ENCODE measurements at places on chromosomes 4 and X.

GRCh38 chr4:87497159-87497558, 32.0 kb downstream of the SPARCL1 start:
- no peak for DNase-seq

DNA sequence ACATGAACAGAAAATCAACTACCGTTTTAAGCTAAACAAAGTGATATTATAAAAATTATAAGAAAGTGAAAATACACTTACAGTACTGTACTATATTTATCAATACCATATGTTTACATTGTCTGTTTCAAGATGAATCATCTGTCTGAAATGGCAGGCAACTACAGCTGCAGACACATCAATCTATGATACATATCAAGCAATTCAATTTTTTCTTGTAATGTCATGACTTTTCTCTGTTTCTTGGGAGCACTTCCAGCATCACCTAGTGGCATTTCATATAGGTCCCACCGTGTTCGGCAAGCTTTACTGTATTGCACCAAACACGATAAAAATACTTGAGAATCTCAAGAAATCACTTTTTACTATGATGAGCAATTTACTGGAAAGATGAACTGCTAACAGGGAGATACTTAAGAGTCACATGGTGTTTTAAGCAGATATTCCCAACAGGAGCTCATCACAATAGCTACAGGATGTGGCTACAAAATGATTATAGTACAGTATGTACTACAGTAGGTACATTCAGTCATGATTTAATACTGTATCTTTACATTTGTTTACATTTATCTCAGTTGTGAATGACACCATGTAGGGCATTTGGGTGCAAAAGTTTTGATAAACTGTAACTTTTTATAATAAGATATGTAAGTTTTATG, 207.4 kb downstream of the ADAM29 start:
- no peak for DNase-seq

DNA sequence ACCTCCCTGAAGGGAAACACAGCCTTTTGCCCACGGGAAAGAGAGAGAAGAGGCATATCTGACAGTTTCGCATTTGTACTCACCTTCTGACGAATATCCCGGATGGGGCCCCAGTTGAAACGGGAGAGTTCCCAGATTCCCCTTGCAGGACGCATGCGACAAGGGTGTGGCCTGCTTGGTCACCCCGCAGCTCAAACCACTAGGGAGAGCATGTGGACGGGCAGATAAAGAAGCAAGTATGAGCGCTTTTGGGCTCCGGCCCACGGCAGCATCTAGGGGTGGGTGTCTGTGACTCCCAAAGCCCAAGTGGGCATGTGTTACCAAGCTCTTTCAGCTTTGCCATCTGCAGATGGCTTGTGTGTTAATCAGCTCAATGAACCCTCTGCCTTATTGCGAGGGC, 70.1 kb upstream of the MED14 start:
- no peak for DNase-seq

DNA sequence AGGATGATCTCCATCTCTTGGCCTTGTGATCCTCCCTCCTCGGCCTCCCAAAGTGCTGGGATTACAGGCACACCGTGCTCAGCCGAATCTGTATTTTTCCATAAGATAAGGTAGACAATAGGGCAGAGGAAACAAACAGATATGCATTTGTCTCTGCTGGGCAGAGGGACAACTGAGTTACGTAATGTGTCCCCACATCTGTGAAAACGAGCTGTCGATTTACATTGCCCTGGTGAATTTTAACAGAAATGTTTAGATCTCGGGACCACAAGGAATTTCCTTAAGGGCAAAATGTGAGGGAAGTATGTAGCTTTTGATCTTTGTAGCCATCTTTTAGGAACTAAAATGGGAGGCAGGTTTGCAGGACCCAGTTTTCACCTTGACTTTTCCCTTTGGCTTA, 189.7 kb downstream of the TRIML1 start:
- DNase-seq, result no peak

- no peak for DNase-seq
Observed at GRCh38 chr4:47478804-47479203, 6.3 kb upstream of the ATP10D start.

DNA sequence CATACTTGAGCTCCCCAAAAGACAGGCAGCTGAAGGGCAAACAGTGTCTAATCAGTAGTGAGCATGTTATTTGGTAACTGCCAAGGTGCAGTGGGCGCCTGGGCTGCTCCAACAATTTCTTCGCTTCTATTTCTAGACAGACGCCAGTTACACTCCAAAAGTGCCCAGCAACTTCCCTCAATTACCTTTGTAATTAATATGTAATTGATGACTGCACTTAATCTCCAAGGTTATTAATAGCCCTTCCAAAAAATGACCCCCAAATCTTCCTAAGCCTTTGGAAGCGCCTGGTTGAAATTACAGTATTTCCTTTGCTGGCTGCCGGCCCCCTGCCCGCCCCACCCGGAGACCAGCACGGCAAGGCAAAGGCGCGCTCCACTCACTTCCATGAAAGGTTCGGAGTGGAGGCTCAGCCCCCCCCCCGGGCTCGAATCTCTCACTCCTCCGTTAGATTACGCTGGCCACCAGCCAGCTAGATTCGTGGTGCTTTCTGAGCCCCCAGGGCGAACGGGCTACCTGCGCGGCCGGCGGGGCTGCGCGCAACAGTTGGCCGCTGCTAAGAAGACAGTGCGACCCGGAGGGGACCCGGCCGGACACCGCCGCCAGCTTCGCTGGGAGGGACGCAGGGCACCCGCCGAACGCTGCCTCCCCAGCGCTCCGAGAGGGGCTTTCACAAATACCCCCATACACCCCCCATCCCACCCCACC, 1.9 kb downstream of the GPC4 start:
- no peak for DNase-seq

DNA sequence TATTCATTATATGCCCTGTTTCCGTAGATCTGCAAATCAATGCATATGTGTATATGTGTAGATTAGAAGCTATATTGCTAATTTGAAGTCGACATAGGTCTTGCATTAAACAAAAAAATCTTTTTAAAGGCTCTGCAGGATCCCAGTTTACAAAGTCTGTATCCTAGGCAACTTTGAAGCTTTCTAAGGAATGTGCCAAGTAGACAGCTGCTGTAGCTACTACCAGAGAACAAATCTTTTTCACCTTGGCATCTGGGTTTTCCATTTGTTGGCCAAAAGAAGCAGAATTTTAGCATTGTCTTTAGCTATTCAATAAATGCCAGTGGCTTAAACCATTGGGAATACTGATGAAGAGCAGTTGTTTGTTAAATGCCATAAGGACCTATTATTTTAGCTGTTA, 88.0 kb downstream of the NAA11 start:
- DNase-seq, result no peak

DNA sequence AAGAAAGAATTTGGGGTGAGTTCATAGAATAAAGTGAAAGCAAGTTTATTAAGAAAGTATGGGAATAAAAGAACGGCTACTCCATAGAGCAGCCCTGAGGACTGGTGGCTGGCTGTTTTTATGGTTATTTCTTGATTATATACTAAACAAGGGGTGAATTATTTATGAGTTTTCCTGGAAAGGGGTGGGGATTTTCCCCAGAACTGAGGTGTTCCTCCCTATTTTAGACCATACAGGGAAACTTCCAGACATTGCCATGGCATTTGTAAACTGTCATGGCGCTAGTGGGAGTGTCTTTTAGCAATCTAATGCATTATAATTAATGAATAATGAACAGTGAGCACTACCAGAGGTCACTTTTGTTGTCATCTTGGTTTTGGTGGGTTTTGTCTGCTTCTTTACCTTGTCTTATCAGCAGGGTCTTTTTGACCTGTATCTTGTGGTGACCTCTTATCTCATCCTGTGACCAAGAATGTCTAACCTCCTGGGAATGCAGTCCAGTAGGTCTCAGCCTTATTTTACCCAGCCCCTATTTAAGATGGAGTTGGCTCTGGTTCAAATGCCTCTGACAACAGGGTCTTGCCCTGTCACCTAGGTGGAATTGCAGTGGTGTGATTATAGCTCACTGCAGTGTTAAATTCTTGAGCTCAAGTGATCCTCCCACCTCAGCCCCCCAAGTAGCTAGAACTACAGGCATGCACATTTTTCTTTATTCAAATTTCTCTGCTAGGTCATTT, 27.1 kb downstream of the RAPGEF2 start:
- no peak for DNase-seq

- no peak for DNase-seq
Observed at GRCh38 chr4:79865201-79865597, 207.8 kb downstream of the ANTXR2 start.

GRCh38 chrX:101362116-101362515, 13.6 kb upstream of the TIMM8A start:
- no peak for DNase-seq

- DNase-seq, result no peak
Observed at GRCh38 chrX:71909956-71910355, 689 bp upstream of the NHSL2 start.

DNA sequence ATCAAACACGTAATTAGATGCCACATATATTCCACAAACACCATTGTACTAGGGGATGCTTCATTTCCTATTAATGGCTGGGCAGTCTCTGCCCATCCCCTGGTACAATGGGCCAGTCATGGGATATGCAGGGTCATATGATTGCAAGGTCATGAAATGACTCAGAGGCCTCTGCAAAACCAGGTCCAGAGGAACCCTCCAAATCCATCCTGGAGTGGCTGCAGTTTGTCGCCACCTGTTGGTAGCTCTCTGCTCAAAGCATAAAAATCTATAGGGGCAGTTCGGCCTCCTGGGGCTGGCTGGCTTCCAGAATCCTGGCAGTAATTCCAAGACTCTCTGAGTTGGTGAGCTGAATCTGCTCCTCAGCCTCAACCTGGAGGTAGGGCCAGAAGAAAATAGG, 22.9 kb upstream of the PUDP start:
- DNase-seq, result no peak

DNA sequence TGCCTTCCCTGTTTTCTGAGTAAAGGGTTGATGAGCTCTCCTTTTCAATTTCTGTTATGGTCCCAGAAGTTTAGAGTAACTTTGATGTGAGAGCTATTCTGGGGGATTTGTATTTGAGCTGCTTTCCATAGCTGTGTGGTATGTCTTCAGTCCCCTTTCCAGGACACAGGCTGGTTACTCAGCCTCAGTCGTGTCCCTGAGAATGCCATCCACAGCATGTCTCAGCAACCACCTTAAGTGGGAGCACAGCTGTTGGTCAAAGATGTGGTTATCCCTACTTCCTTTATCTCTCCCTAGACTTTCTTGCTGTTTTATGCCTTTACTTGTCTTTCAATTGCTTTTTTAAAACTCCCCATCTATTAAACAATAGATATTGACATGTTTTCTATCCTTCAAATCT, 37.8 kb downstream of the RNF175 start:
- DNase-seq, result no peak

DNA sequence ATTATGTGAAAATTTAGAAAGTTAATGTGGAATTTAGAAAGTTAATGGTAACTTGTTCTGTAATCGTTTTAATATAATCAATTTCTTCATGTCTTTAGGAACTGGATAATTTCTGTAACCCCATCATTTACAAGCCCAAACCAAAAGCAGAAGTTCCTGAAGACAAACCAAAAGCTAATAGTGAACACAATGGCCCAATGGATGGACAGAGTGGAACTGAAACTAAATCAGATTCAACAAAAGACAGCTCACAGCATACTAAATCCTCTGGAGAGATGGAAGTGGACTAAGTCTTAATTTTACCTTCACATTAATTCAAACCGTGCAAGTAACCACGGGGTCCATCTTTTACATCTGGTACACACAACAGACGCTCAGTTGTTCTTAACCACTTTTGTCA, 48.1 kb upstream of the PLK4 start:
- no peak for DNase-seq

DNA sequence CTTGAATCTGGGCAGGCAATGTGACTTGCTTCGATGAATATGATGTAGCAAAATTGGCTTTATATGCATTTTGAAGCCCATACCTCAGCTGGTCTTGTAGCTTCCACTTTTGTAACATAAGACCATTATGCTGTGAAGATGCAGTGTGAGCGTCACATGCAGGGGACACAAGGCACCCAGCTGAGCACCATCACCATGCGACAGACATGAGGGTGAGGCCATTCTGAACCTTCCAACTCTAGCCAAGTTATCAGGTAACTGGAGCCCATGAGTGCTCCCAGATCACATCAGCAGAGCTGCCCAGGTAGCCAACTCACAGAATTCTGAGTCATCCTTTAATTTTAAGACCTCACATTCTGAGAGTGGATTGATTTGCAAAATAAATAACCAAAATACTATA, 705.9 kb downstream of the FSTL5 start:
- DNase-seq, result no peak

GRCh38 chr4:8229331-8229975, 30.4 kb downstream of the SH3TC1 start:
- no peak for DNase-seq

DNA sequence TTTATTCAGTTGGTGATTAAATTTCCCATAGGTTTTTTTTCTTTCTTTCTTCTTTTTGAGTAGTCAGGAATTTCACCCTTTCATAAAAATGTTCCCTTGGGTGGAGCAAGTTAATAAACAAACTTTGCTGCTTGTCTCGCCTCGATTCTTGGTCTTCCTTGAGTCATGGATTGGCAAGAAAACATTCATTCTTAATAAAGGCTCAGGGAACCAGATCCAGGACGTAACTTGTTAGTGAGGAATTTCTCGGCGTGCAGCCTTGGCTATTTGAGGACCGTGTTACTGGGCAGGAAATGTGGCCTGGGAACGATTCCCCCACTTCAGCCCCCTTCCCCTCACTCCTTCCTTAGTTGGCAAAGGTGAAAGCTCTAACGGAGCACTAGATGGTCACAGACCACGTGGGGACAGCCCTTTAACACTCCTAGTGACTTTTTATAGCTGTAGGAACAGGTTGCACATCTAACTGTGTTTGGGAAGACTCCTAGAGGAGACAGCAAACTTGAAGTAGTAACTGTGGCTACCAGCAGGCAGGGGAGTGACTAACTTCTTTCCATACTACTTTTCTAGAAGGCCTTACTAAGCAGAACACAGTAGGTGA, 106.8 kb downstream of the UCHL1 start:
- no peak for DNase-seq

GRCh38 chr4:40307627-40308497, 27.3 kb upstream of the CHRNA9 start:
- no peak for DNase-seq

GRCh38 chr4:95289028-95289634, 259.6 kb downstream of the UNC5C start:
- no peak for DNase-seq

GRCh38 chr4:79273915-79274314, 51.9 kb downstream of the NAA11 start:
- no peak for DNase-seq

- no peak for DNase-seq
Observed at GRCh38 chr4:5959211-5959982, 58.8 kb downstream of the C4orf50 start.

- DNase-seq, result no peak
Observed at GRCh38 chrX:77014377-77015372, 432.5 kb upstream of the FGF16 start.

DNA sequence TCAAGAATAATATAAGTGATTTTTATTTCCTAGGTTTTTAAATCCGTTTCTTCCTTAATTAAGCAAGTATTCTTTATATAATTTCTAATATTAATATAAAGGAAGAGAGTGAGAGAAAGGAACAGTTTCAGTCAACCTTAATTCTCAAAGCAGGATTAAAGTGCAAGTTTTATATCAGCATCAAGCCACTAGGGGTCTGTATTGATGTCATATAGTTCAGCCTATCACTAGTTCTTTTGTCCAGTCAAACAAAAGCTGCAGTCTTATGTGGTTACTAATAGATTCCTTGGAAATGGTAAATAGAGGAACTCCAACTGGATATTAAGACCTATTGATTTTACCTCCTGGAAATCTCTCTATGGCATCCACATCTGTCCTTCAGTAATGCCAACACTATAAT, 82.0 kb downstream of the NAP1L3 start:
- DNase-seq, result no peak
